ENCODE measurements at places on chromosomes 16 and 17.

- DNase-seq, result no peak
Observed at GRCh38 chr17:49587366-49588073, 11.8 kb downstream of the NXPH3 start.

DNA sequence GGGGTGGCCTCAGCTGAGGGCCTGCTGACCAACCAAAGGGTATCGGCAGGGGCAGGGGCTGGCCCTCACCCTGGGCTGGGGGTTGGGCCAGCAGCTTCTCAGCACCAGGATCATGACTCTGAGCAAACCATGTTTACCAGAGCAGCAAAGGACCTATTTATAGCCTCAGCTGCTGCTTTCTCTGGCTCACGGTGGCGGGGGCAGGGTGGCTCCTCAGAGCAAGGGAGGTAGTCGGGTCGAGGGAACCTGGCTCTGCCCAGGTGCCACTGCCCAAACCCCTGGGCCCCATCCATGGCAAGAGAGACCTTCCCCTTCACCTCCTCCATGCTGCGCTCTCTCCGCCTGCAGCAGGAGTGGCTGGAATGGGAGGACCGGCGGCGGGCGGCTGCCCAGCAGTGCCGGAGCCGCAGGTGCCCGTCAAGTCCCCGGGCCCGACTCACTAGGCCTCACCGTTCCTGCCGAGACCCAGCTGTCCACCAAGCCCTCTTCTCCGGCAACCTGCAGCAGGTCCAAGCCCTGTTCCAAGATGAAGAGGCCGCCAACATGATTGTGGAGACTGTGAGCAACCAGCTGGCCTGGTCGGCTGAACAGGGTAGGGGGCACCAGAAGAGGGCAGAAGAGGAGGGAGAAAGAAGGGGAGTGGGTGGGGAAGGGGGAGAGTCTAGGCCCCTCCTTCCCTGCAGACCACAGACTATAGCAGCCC lies at the start of gene ASB16:
TSS of gene ASB16 (plus strand) at position 206 of the 703 bp plus-strand sequence. CDS start at position 292, 86 bp downstream.
- peak; percentile 15 for DNase-seq

- no peak for DNase-seq
Observed at GRCh38 chr17:72344613-72345012, 223.8 kb downstream of the SOX9 start.

DNA sequence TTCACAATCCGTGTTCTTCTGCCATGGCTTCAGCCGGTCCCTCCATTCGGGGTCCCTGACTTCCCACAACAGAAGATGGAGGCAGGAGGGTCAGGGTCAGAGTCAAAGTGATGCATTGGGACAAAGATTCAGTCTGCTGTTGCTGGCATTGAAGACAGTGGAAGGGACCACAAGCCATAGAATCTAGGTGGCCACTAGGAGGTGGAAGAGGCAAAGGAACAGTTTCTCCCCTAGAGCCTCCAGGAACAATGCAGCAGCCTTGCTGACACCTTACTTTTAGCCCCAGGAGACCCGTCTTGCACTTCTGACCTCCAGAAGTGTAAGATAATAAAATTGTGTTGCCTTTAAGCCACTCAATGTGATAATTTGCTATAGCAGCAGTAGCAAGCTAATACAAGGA lies 55.9 kb downstream of the MFSD11 start:
- peak; percentile 41 for DNase-seq

GRCh38 chr17:2050300-2051060 lies 4.4 kb upstream of the HIC1 start:
- peak; percentile 64 for DNase-seq

GRCh38 chr16:4660454-4661007 lies 32.8 kb upstream of the NUDT16L1 start:
- DNase-seq, result peak; percentile 64

GRCh38 chr17:76384987-76385891 lies 830 bp downstream of the SPHK1 start:
- peak; percentile 90 for DNase-seq
